Fibroblast of skin of left biceps (primary cell): ENCODE measurements at places on chromosomes 2 and 18.
A peak's percentile ranks its signal among the peaks of the same experiment; 100 is the strongest.

DNA sequence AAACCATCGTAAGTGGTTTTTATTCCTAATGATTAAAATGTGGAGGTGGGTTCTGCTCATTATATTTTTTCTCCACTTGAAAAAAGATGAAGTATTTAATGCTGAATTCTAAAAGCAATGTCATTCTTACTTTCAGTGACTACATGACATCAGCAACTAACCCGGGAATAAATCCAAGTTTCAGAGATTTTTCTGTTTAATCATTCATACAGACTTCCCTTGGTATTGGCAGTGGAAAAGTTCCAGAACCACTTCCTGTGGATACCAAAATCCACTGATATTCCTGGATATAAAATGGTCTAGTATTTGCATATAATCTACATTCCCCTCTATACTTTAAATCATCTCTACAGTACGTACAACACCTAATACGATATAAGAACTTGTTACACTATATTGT lies 128.6 kb downstream of the ZNF532 start:
- peak; percentile 78 for DNase-seq

- DNase-seq: no peak
Observed at GRCh38 chr2:177897278-177897677, 175.3 kb downstream of the PDE11A start.

GRCh38 chr2:25877431-25878360 lies 591 bp downstream of the ASXL2 start:
- no peak for DNase-seq

DNA sequence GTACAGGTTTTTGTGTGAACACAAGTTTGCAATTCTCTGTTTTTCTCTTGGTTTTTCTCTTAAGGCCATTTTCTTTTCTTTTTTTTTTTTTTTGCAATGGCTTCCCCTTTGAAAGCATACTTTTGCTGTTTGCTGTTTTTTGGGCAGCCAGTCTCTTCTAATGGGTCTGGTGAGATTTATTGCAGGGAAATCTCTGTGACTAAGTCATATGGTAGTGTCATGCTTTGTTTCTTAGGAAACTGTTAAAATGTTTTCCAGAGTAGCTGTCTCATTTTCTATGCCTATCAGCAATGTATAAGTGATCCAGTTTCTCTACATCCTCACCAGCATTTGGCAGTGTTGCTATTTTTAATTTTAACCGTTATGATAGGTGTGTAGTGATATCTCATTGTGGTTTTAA lies 27.9 kb upstream of the CDCA7 start:
- DNase-seq: no peak

GRCh38 chr2:101386599-101387150 lies 628 bp downstream of the CREG2 start:
- DNase-seq: no peak

GRCh38 chr18:6256521-6256920 lies 158.2 kb downstream of the L3MBTL4 start:
- no peak for DNase-seq

GRCh38 chr2:76314271-76315020 lies 603.7 kb upstream of the GCFC2 start:
- no peak for DNase-seq

- DNase-seq: no peak
Observed at GRCh38 chr2:20217041-20217970, 7.6 kb downstream of the SDC1 start.

- no peak for DNase-seq
Observed at GRCh38 chr2:101879466-101879865, 112.3 kb upstream of the IL1R2 start.

DNA sequence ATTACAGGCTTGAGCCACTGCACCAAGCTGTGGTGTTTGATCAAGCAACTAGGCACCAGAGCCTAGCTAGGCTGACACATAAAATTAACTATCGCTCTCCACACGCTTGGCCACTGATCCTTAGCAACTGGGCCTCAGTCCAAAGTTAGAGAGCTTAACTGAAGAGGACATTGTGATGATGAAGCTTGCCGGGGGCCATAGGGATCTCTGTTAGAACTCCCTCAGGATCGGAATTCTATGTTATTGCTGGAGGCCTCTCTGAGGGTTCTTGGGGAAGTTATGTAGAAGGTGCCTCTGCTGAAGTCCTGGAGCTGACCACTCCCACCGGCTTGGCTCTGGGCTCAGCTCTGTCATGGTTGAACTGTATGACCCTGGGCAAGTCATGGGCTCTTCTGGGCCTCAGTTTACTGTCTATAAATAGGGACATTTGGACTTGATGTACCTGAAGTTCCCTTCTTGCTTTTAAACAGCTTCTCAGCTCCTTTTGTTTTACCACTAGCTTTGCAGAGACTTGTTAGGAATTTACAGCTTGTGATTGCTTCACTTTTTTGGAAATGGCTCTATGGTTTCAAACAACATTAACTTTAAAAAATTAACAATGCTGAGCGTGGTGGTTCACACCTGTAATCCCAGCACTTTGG lies 44.1 kb downstream of the GATA6 start:
- DNase-seq: no peak

GRCh38 chr18:13562494-13563029 lies 163.8 kb downstream of the FAM210A start:
- DNase-seq: no peak

DNA sequence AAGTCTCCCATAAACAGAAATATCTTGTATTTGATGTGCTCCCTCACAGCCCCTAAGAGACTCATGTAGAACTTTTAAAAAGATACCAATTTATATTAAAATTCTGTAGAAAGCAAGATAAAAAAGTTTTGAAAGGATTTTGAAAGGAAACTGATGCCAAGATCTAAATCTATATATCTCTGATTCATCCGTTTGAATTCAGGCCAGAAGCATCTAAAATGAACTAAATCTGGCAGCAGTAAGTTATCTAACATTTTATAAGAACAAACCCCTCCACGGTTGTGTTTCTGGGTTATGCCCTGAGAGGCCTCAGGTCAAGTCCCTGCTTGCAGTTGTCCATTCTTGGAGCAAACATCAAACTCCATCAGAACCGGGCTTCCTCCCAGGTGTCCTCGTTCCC lies 165.8 kb downstream of the FBXO15 start:
- DNase-seq: no peak

- peak; percentile 14 for DNase-seq
Observed at GRCh38 chr2:71566372-71566771, 113.0 kb downstream of the DYSF start.

- no peak for DNase-seq
Observed at GRCh38 chr2:31526946-31527732, 53.6 kb downstream of the SRD5A2 start.
